ENCODE measurements at places on chromosomes 2 and 18. TPM values are rescaled to one million over a fixed set of nuclear protein-coding genes. Genes with fewer than 3 reads are reported as not detected.

DNA sequence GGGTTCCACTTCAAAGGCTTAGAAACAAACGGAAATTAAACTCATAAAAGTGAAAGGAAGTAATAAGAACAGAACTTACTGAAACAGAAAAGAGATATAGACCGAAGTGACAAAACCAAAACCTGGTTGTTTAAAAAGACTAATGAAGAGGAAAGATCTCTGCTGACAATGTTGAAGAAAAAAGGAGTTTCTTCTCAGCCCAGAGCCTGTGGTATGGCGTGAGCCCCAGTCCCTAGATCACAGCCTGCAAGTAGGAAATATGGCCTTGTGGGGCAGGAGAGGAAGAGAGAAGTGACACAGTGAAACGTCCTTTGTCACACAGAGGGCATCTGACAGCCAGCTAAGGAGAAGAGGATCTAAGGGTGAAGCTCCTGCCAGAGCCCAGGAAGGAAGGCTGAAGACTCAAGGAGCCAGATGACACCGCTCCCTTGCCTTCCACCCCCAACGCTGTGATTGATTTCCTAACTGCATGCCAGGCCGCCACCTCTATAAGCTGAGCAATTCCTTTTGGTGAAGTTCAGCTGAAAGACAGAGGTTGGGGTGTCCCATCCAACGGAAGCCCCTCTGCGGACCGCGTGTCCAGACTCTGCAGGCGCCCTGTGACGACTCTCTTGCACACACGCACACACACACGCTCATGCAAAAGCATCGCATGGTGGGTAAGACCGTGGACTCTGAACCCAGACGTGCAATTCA, 141.1 kb downstream of the HDAC4 start:
- DNase-seq, result no peak

- DNase-seq, result no peak
These were observed 11.1 kb downstream of the CHRNA1 start for GRCh38 chr2:174753038-174753633.

The RNF125 gene
- 2.8 TPM for total RNA-seq

The OTOS gene
- not detected for total RNA-seq

The EFR3B gene
- 0.18 TPM for total RNA-seq

The REG3A gene
- total RNA-seq, result not detected
